Stimulated activated CD8-positive, alpha-beta memory T cell treated with anti-CD3 and anti-CD28 coated beads, Interleukin-2, amount 100 ng/mL, for 1 hour (primary cell): ENCODE measurements at places on chromosomes 12 and 14.

DNA sequence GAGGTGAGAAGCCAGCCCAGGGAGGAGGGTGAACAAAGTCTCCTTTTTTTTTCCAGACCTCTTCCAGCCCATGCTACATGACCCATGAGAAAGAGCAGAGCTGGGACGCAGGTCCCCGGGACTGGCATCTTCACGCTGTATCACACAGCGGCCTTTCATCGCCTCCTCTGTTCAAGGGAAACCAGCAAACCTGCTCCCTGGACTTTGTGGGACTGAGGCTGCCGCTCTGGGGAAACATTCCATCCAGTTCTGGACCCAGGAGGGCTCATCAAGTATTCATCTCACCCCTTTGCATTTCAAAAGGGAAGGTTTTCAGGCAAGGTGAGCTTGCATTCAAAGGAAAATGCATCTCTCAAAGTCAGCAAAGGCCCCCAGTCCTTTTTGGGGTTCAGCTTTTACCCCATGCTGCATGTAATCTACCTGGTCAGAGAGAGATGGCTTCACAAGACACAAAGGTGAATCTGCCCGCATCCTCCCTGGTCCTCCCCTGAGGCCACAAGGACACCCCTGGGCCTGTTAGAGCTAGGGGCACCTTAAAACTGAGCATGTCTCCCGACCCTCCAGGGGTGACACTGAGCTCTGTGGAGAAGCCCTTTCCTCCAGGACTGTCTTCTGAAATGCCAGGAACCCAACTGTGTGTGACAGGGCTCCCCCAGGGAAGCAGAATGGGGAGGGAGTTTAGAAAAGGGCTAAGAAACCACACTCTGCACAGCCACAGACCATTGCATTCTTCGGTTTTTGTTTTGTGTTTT lies 21.2 kb upstream of the MEG3 start:
- DNase-seq, result no peak

DNA sequence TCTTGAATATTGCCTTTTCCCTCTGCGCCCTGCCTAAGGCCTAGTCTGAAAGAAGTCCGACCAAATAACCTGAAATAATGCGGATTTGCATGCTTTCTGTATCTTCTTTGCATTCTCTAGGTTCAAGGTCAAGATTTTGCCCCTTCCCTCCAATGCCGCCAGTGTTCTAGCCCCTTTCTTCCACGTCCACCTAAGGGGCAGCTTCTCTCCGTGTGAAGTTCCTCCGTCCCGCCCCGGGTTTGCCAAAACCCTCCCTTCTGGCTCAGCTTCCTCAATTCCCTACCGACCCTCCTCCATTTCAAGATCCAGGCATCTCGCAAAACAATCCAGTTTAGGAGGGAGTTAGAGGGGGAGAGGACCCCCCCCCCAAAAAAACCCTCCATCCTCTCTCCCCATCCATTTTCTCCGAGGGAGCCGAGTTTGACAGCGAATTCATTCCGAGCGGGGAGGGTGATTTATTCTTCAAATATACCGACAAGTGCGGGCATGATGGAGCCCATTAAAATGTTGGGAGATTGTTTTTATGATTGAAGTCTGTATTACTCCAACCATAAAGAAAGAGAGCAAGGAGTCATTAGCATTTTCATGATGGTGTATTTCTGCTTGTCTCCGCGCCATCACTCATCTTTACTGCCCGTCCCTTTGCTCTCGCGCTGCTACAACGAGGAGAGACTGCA lies 20.9 kb upstream of the ATP5MC2 start:
- no peak for DNase-seq

- no peak for DNase-seq
These were observed 33.5 kb upstream of the CCDC63 start for GRCh38 chr12:110813285-110813684.

DNA sequence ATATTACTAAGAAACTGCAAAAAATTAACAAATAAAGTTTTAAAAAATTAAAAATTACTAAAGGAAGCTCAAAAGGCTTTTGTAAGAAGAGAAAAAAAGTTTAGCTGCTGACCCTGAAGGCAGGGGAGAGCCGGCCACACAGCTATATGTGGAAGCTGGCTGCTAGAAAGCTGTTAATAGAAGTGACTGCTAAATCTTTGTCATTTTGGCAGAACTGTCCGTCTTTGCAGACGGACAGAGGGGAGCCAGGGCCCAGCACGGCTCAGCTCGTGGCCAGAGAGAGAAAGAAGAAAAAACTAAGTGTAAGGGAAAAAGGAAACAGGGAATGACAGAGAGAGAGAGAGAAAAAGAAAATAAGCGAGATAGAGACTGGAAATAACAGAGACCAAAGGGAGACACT lies 27.9 kb downstream of the PRMT8 start:
- no peak for DNase-seq

- DNase-seq, result no peak
These were observed 820.5 kb upstream of the SEL1L start for GRCh38 chr14:82354126-82354525.

DNA sequence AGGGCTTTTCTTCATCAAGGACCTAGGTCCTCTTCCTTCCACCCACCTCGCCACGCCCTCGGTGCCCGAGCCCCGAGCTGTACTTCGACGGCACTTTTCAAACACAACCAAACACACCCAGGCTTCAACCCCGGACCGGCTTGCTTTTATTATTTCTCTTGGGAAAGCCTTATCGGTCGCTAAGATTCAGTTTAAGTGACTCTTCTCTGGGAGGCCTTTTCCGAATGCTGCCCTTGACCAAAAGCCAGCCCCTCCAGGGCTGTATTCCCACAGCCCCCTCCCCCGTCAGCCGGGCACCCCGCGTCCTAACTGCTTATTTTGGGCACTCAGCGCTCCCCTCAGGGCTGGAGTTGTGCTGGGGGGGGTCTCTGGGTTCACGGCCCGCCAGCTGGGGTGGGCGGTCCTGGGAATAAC lies 644 bp upstream of the PPP4R4 start:
- DNase-seq, result no peak

- DNase-seq, result no peak
These were observed 4.1 kb downstream of the SHMT2 start for GRCh38 chr12:57233357-57234232.

DNA sequence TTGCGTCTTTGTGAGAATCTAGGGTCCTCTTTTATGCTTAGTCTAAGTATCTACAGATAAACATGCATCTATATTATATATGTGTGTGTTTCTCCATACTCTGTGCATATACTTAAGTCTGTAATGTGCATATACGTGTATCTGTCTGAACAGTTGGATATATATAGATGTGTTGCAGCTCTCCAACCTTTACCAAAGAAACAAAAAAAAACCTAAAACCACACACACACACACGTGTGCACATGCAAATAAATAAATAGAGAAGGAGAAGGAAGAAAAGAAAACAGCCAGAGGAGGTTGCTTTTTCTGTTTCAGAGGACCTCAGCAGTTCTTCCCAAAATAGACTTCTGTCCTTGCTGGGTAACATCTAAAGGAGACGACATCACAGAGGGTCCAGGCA lies 244.9 kb downstream of the CACNA1C start:
- DNase-seq, result no peak

DNA sequence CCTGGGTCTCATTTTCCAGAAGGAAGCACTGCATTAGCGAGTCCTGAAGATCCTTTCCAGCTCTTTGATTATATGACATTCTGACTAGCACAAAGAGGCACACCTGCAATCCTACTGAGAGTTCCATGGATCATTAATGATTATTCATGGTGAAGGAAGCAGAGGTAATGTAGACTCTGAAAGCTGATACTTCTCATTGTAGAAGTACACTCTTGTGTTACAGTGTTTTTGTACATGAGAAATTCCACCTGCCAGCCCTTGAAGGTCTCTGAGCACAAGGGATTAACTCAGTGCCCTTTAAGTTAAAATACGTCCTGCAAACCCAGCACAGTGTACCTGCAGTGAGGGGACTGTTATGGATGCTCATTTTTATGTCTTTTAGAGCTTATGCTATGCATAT lies 558.8 kb upstream of the FBXO33 start:
- no peak for DNase-seq

DNA sequence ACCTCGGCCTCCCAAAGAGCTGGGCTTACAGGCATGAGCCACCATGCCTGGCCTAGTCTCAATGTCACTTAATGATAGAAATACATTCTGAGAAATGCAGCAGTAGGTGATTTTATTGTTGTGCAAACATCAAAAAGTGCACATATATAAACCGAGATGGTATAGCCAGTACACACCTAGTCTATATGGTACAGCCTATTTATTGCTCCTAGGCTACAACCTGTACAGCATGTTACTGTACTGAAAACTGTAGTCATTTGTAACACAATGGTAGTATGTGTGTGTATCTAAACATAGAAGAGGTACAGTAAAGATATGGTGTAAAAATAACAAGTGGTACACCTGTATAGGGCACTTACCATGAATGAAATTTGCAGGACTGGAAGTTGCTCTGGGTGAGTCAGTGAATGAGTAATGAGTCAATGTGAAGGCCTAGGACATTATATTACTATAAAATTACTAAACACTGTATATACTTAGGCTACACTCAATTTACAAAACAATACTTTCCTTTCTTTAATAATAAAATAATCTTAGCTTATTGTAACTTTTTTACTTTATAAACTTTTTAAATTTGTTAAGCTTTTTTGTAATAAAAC lies 166.7 kb upstream of the SYT1 start:
- no peak for DNase-seq

DNA sequence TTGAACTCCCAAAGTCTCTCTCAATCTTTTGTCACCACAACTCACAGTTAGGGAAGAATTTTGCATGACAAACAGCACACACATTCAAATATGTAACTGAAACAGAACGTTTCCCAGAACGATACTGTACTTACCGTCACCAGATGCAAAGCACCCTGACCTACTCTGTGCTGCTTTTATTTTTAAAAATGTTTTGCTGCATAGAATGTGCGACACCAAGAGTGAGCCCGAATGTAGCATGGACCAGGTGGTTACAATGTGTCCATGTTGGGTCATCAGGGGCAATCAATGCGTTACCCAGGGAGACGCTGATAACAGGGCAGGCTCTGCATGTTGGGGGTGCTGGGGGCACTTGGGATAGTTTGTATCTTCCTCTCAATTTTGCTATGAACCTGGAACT lies 14.6 kb upstream of the EIF5 start:
- DNase-seq, result no peak

GRCh38 chr12:76113800-76114757 lies 29.6 kb upstream of the NAP1L1 start:
- DNase-seq, result no peak

DNA sequence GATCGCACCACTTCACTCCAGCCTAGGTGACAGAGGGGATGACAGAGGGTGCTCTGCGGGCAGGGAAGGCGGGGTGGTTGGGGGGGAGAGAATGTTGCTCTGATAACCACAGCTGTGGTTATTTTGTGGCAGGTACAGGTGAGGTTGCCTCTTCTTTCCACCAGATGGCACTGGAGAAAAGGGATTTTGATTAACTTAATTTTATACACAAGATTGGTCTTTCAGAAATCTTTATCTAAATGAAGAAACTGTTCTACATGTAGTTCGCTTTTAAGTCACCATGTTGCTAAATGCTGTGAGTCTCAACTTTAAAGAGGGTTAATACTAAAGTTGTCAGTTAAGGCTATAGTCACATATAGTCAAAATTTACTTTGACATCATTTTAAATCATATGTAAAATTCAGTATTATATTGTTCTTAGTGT lies 25.7 kb downstream of the FGF23 start:
- DNase-seq, result no peak

- DNase-seq, result no peak
These were observed 141.1 kb downstream of the AKAP6 start for GRCh38 chr14:32470161-32470715.

- no peak for DNase-seq
These were observed 84.5 kb upstream of the KCNA1 start for GRCh38 chr12:4825011-4825858.

DNA sequence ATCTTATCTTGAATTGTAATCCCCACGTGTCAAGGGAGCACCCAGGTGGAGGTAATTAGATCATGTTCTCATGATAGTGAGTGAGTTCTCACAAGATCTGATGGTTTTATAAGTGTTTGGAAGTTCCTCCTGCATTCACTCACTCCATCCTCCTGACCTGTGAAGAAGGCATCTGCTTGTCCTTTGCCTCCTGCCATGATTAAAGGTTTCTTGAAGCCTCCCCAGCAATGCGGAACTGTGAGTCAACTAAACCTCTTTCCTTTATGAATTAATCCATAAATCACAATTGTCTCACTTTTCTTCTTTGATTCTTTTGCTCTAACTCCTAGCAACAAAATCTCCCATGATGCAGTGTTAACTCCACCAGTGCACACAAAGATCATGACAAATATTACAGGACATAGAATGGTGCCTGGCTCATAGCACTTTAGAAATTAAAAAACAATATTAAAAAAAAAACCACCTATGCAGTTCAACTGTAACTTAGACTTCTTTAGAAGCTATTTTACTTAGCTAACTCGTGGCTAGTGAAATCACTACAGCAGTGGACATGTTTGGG lies 37.6 kb upstream of the MGAT4C start:
- DNase-seq, result no peak

GRCh38 chr12:95633049-95633731 lies 81.9 kb upstream of the USP44 start:
- no peak for DNase-seq

DNA sequence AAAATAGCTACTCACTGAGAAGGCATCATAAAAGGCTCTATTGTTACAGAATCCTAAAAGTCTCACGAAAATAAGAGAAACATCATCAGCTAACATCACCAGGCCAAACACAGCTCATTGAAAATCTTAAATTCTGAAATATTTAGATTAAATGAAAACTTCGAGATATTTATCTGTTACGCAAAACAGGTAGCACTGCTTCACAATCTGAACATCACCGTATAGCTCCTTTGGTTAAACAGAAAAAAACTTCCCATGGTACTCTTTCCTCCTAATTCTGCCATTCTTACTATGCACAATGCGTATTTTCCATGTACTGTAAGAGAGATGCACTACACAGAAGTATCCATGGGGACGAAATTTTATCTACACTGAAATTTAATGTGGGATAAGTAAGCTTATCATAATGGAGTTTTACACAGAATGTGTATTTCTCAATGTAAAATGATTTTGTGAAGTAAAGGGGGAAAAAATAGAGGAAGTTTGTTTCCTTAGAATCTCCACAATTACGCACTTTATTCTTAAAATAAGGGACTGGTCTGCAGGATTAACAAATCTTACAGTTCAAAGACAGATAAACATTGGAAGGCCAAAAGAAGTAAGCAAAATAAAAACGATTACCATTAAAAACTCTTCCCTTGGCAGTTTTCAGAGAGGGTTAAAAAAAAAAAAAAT lies 1.9 kb downstream of the SGPP1 start:
- no peak for DNase-seq
